Muscle of leg (tissue), 16 donors: ENCODE measurements at places on chromosomes 4 and X.

DNA sequence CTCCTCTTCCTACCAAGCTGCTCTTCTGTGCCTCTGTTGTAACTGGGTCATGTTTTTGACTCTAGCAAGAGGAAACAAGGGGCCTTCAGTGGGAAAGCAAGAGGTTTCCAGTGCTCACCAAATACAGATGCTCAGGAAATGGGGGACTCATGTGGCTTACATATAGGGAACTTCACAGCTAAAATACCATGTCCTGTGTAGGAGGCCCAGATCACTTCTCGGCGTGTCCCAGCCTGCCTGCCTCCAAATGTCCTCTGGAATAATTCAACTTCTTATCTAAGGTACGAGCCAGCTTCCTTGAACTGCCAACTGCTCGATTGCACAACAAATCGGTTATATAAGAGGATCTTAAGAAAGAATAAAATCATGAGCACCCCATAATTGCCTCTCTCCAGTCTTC lies 161.3 kb downstream of the KIT start:
- DNase-seq, result no peak

GRCh38 chr4:132651196-132651595 lies 497.9 kb upstream of the PCDH10 start:
- DNase-seq, result no peak

DNA sequence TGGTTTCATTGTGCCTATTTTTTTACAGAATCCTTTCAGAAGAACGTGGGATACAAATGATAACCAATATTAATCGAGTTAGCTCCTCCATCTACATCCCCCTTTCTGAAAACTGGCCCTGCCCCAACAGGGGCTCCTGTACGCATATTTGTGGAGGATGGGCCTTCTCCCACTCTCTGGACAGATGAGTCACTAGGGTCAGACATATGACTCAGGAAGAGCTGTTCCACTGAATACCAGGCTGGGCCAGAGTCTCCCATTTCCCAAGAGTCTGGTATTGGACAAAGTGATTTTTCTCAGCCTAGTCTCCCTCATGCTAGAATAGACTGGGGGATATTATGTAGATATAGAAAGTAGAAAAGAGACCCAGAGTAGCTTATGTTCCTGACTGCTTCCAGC lies 142.4 kb downstream of the TSPAN5 start:
- no peak for DNase-seq

DNA sequence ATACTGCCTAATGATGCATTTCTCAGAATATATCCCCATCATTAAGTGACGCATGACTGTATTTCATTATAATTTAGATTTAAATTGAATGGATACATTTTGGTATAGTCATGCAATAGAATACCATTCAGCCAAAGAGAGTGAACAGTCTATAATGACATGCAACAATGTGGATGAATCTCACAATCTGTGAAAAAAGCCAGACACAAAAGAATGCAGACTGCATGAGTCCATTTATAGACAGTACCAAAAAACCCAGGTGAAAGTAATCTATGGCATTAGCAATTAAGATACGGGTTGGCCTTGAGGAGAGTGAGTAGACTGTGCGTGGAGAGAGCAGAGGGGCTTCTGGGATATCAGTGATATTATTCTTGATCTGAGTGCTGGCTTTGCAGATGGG lies 239.7 kb upstream of the PGRMC2 start:
- no peak for DNase-seq

- no peak for DNase-seq
Observed at GRCh38 chr4:181690498-181690897, 552.7 kb upstream of the TENM3 start.

- no peak for DNase-seq
Observed at GRCh38 chr4:22764183-22764582, 71.4 kb downstream of the GBA3 start.

GRCh38 chr4:26122690-26123089 lies 198.1 kb upstream of the RBPJ start:
- no peak for DNase-seq

GRCh38 chr4:8319061-8319460 lies 49.5 kb downstream of the HTRA3 start:
- no peak for DNase-seq

DNA sequence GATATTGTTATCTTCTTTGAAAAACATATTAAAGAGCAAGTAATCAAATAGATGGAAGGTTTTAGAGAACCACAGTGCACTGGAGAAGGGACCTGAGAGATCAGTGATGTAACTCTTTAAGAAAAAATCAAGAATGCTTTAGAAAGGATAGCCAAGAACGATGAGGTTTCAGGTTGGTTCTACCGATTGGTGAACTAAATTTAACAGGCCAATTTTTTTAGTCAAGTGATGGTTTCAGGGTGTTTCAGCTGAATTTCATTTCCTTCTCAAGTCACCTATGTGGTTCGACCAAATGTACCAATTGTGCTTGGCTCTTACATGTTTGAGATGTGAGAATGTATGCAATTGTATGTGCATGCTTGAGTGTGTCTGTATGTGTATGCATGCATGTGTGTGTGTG lies 26.5 kb downstream of the HS3ST1 start:
- DNase-seq, result no peak

DNA sequence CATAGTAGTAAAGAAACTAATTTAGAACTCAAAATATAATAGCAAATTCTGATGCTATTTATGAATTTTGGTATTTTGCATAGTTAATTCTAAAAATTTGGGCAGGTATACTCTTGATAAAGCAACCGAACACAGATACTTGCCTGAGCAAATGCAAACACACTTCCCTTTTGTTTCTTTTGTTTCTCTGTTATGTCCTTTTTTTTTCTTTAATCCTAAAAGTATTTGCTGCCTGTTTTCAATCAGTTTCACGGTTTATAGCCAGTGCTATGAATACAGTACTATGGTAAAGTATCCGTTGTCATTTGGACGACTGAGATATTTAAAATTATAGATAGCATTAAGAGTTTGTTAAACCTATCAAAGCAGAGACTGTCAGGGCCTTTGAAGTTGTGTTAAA lies 84.3 kb upstream of the HPRT1 start:
- DNase-seq, result no peak

- DNase-seq, result peak; percentile 70
Observed at GRCh38 chr4:52106191-52106590, 55.1 kb downstream of the SPATA18 start.

DNA sequence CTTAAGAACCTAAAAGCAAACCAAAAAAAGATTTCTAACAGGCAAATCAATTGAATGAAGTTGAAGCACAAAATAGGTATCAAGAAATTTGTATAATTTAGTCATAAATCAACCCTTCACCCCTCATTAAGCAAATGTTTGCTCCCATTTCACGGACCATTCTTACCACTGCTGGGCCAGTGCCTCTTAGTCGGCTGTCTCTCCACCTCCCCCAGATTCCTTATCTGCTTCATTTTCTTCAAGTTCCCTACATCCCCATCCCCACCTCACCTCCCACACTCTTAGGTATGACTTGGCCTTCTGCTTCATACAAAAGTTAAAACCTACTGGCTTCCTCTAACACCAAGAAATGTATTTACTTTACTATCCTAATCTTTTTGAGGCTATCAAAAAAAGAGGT lies 11.8 kb downstream of the AASDH start:
- DNase-seq, result no peak

DNA sequence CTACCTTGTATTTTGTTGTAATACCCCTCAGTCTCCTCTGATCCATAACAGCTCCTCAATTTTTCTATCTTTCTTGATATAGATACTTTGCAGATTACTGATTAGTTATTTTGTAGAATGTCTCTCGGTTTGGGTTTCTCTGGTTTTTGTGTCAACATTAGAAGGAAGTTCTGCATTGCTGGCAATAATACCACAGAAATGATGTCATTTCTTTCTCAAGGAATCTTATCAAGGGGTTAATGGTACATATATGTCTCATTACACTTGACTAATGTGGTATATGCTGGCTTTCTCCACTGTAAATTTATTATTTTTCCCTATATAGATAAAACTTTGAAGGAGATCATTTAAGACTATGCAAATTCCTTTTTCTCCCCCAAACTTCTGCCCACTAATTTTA lies 183.6 kb upstream of the DKK2 start:
- no peak for DNase-seq

DNA sequence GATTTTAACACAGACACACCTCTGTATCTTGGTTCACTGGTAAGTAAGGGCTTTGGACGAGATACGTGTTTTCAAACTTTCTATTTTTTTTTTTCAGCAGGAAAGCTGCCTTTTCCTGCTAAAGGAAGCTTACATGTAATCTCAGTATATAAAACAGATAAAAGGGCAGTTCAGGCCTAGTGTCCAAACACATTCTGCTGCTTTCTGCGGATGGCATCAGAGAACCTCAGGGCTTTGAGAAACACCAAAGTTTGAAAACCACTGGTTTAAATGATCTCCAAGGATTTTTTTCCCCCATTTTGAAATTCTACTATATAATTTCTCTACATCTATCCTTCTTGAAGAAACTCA lies 76.0 kb downstream of the ZAR1 start:
- no peak for DNase-seq

DNA sequence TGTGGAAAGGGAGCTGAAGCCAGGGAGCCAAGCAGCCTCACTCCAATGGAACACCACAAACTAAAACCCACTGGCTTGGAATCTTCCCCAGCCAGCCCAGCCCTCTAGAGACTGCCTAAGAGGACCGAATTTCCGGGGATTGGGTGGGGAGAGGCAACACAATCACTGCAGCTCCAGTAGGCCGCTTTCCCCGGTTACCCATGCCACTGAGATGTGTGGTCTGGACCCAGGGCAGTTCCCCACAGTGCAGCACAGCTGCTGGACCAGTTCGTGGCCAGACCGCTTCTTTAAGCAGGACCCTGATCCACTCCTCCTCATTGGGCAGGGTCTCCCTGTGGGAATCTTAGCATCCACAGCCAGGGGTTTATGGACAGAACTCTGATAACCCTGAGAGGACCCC lies 91.9 kb upstream of the PAGE3 start:
- no peak for DNase-seq

DNA sequence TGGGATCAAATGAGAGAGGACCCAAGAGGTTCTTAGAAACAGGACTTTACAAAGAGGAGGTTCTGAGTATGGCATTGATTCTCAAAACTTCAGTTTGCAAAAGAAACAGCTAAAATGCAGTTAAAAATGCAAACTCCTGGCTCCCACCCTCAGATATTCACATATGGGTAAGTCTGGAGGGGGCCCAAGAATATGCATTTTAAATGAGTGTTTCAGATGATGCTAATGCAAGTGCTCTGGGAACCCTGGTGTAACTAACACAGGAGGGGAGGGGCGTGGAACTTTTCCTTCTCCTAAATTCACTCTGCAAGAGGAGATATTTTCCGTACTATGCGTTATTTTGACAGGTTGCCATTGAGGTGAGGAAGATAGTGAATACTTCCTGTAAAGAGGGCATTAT lies 168.2 kb downstream of the TENM3 start:
- no peak for DNase-seq

DNA sequence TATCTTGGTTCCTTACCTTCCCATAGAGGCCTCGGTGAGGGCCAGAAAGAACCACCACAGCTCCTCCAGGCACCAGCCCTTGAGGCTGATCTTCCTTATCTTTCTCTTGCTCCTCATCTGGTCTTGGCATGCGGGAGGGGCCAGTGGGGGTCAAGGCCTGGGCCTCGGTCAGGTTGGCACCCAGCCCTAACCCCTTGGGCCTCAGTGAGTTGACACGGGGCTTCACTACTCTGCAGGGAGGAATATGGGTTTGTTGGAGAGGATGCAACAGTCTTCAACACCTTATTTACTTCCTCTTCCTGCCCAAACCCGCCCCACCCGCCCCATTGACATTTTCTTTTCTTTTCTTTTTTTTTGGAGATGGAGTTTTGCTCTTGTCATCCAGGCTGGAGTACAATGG lies 6.0 kb downstream of the GPKOW start:
- DNase-seq, result no peak

- peak; percentile 13 for DNase-seq
Observed at GRCh38 chr4:59920416-59920815, 1279.7 kb upstream of the ADGRL3 start.

- no peak for DNase-seq
Observed at GRCh38 chr4:80072228-80072743, 743 bp downstream of the ANTXR2 start.

DNA sequence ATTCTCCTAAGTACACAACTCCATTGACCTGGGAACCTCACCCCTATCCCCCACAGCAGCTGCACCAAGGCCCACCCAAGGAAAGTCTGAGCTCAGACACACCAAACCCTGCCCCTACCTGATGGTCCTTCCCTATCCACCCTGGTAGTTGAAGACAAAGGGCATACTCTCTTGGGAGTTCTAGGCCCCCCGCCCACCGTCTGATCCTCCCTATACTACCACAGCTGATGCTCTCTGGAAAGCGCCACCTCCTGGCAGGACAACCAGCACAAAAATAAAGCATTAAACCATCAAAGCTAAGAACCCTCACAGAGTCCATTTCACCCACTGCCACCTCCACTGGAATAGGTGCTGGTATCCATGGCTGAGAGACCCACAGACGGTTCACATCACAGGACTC lies 83.6 kb downstream of the ANAPC10 start:
- no peak for DNase-seq

- DNase-seq, result no peak
Observed at GRCh38 chr4:62320612-62321011, 1120.5 kb downstream of the ADGRL3 start.

GRCh38 chr4:6339818-6340445 lies 70.3 kb downstream of the WFS1 start:
- no peak for DNase-seq

DNA sequence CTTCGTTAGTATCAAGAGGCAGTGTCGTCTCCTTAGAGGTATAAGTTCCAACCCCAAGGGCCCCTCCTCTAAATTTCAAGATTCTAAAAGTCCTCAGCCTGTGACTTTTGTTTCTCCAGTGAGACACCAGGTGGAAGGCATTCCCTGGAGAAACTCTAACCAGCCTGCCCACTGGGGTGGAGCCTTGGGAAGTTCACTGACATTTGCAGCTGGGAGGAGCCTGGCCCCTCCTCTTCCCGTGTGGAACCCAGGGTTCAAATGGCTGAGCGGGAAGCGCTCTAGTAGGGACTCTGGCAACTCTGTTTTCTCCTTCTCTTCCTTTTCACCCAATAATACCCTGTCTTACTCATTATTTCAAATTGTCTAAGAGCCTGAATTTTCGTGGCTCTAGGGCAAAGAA lies 325.0 kb downstream of the TLL1 start:
- no peak for DNase-seq

DNA sequence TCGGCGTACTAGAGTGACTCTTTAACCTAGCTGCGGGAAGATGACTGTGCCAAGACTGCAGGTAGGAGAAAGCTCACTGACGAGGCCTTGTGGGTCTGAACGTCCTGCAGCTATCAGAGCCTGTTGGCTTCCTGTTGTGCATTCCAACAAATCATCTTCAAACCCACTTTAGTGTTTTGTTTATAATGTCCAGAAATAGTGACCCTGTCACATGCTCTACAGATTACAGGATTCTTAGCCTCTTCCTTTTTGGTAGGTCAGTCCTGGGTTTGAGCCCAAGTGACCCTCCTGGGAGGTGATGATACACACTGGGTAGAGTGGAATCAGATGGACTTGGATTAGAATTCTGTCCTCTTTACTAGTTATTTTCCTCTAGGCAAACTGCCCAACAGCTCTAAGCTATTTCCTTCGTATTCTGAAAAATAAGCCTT lies 33.2 kb downstream of the HTT start:
- peak; percentile 16 for DNase-seq
